ENCODE measurements at places on chromosomes 12 and 14. TPM values are rescaled to one million over a fixed set of nuclear protein-coding genes. Genes with fewer than 3 reads are reported as not detected.

SERPINA3 gene
- not detected for total RNA-seq

ANKRD33 gene
- total RNA-seq = not detected

AKAP6 gene
- 1.8 TPM for total RNA-seq

HAL gene
- 0.36 TPM for total RNA-seq

ANO4 gene
- total RNA-seq = not detected

LDHB gene
- 1,684 TPM for total RNA-seq

P2RX4 gene
- 53.4 TPM for total RNA-seq

PIWIL1 gene
- not detected for total RNA-seq

GUCY2C gene
- total RNA-seq = not detected

ABCC9 gene
- total RNA-seq = not detected

TMEM63C gene
- total RNA-seq = 0.80 TPM

KCNJ8 gene
- not detected for total RNA-seq

FAM186B gene
- total RNA-seq = not detected

CLEC2B gene
- 13.7 TPM for total RNA-seq

ANKS1B gene
- 1.0 TPM for total RNA-seq

TMEM179 gene
- total RNA-seq = not detected

ZDHHC22 gene
- total RNA-seq = not detected

PIANP gene
- total RNA-seq = 0.17 TPM

EXOC3L4 gene
- not detected for total RNA-seq

NCOR2 gene
- 86.9 TPM for total RNA-seq

SLCO1B1 gene
- not detected for total RNA-seq

ASCL1 gene
- not detected for total RNA-seq

ART4 gene
- not detected for total RNA-seq

B4GALNT1 gene
- total RNA-seq = 1.7 TPM

TMEM19 gene
- total RNA-seq = 10.8 TPM

MYBPC1 gene
- total RNA-seq = not detected

C12orf56 gene
- not detected for total RNA-seq

IFT81 gene
- total RNA-seq = 2.9 TPM

INHBC gene
- not detected for total RNA-seq

FGF23 gene
- total RNA-seq = not detected

SIX6 gene
- not detected for total RNA-seq

FBRSL1 gene
- total RNA-seq = 41.7 TPM

FZD10 gene
- not detected for total RNA-seq

GPR137C gene
- total RNA-seq = 0.19 TPM

MMP19 gene
- total RNA-seq = 0.31 TPM

IL25 gene
- not detected for total RNA-seq

CMA1 gene
- total RNA-seq = not detected

FCF1 gene
- 72.5 TPM for total RNA-seq

IL26 gene
- total RNA-seq = 2.0 TPM

SINHCAF gene
- 181 TPM for total RNA-seq

AMN gene
- total RNA-seq = not detected

MGAT4C gene
- not detected for total RNA-seq

KCNA5 gene
- not detected for total RNA-seq

ACYP1 gene
- 45.8 TPM for total RNA-seq

CDKL1 gene
- total RNA-seq = 3.4 TPM

L3HYPDH gene
- total RNA-seq = 7.8 TPM

KRT75 gene
- not detected for total RNA-seq

MDGA2 gene
- total RNA-seq = not detected

C14orf119 gene
- 58.0 TPM for total RNA-seq

ZCCHC8 gene
- total RNA-seq = 28.5 TPM

Data from activated CD4-positive, alpha-beta memory T cell treated with anti-CD3 and anti-CD28 coated beads for 36 hours (primary cell).